ENCODE measurements at places on chromosomes 7 and 10.

GRCh38 chr7:114293289-114294012 lies 121.2 kb upstream of the FOXP2 start:
- peak; percentile 5 for DNase-seq

- no peak for DNase-seq
These were observed 7.1 kb upstream of the KLHL7 start for GRCh38 chr7:23098460-23098859.

GRCh38 chr7:979886-980571 lies 3.0 kb upstream of the CYP2W1 start:
- DNase-seq, result no peak

DNA sequence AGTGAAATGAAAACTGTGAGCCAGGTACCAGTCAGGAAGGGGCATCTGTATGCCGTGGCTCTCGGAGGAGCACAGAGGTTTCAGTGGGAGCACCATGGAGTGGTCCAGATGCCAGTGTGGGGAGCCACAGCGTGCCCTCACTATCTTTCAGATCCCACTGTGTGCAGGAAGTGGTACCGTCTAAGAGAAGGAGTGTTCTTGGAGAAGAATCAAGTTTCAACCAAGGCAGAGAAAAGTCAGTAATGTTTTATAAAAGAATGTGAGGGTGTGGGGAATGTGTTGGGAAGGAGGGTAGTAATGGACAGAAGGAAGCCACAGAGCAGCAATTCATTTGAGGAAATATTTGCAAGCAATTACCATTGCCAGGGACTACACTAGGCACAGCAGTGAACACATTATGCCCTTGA lies 35.6 kb downstream of the PRKAR2B start:
- DNase-seq, result no peak

DNA sequence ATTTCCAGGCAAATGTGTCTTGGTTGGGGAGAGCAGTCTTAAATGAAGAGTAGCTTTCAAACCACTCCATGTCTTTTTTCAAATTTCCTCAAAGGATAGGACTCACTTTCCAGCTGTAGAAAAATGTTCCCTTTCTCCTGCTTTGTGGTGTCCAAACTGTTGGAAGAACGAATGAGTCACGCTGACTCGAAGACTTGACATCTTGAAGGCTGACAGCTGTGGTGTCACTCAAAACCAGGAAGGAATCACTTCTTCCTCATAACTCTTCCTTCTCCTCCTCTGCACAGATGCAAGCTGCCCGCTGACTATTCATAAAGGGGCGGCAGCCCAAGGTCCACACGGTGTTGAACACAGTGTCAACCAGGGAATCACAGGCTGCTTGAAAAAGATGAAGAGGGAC lies 19.2 kb downstream of the PLA2G12B start:
- DNase-seq, result no peak

All from HL-60 (cell line).